Activated CD8-positive, alpha-beta T cell treated with anti-CD3 and anti-CD28 coated beads, Interleukin-2, amount 10 ng/mL, durations not matched to agents 7 days and 5 days (primary cell): ENCODE measurements at places on chromosomes 1 and 21. TPM values are rescaled to one million over a fixed set of nuclear protein-coding genes. Genes with fewer than 3 reads are reported as not detected.

DNA sequence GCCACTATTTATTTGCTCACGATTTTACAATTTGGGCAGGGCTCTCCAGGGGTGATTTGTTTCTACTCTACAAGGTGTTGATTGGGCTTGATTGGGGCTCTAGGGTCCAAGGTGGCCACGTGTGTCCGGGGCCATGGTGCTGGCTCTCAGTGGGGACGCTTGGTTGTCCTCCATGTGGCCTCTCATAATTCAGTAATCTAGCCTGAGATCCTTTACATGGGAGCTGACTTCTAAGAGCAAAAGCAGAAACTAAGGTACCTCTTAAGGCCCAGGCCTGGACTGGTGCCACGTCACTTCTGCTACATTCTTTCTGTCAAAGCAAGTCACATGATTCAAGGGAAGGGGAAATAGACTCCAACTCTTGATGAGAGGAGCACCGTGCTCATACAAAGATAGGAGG lies 8.1 kb upstream of the PSRC1 start:
- no peak for DNase-seq

Gene FAM110D
- not detected for total RNA-seq

Gene SYNC
- total RNA-seq = not detected

GRCh38 chr1:150160964-150161621 lies 11.4 kb downstream of the PLEKHO1 start:
- DNase-seq = no peak

Gene AKR7A3
- 0.61 TPM for total RNA-seq

GRCh38 chr1:1073743-1074587 lies at the start of gene RNF223:
Gene RNF223 (minus strand): TSS chr1:1074306. CDS start chr1:1072566, 1,740 bp downstream.
- no peak for DNase-seq

Gene SRSF11
- total RNA-seq = 169 TPM

DNA sequence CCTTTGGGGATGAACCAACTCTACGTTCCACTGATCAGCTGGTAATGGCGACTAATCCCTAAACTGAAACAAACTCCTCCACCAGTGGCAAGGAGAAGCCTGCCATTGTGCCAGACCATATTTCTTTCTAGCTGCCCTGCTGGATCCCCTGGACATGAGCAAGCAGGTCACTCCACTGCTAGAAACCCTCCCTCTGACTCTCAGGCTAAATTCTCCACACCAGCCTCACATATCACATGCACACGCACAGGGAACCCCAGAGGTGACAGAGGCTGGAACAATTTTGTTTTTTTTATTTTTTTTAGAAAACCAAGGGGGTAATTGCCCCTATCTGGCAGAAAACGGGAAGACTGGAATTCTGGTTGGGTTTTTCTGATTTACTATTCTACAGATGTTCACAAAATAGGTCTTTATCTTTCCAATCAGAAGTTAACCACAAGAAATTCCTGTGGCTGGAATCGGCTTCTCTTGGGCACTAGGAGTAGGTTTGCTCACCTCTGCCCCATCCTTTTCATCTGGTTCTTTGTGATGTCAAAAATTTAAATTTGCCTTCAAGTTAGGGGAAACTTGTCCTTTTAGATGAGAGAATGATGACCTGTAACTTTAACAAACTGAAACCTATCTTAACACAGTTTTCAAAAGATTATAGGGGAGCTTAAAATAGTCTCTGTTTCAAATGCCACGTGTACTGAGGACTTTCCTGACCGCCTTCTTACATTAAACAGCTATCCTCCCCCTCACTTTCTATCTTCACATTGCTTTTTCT lies 258.1 kb downstream of the SDCCAG8 start:
- DNase-seq = no peak

Gene GPR3
- 0.66 TPM for total RNA-seq

DNA sequence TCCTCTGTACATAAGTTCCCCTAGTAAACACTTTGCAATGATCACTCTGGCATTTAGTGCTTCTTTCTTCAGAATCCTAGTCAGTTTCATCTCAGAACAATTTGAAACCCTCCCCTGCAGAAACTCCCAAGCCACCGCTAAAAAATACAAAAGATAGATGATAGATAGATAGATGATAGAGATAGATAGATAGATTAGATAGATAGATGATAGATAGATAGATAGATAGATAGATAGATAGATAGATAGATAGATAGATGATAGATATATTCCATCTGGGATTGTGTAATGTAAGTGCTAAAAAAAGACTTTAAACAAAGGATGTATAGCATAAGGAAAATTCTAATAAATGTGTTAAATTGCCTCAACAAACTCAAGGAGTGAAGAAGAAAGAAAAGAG lies 212.6 kb upstream of the POGK start:
- DNase-seq = no peak

Gene PM20D1
- 0.16 TPM for total RNA-seq

GRCh38 chr1:27003745-27004470 lies 8.7 kb downstream of the TENT5B start:
- no peak for DNase-seq

- peak; percentile 27 for DNase-seq
These were observed 133.9 kb upstream of the CD34 start for GRCh38 chr1:208044589-208045462.

Gene PADI3
- total RNA-seq = not detected

GRCh38 chr1:19535214-19535613 lies 49.9 kb upstream of the CAPZB start:
- no peak for DNase-seq

Gene AJAP1
- total RNA-seq = not detected

Gene SIPA1L2
- total RNA-seq = 0.66 TPM

DNA sequence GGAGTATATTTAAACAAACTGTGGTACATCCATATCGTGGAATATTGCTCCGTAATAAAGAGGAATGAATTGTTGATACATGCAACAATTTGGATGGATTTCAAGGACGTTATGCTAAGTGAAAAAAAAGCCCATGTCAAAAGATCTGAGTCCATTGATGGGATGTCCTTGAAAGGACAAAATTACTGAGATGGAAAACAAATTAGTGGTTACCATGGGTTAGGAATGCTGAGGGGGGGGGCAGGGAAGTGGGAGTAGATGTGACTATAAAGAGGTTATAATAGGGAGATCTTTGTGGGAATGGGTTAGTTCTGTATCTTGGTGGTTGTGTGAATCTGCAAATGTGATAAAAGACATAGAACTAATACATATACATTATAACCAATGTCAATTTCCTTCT lies 409.3 kb downstream of the SRGAP2C start:
- no peak for DNase-seq

Gene FOXJ3
- 41.5 TPM for total RNA-seq

DNA sequence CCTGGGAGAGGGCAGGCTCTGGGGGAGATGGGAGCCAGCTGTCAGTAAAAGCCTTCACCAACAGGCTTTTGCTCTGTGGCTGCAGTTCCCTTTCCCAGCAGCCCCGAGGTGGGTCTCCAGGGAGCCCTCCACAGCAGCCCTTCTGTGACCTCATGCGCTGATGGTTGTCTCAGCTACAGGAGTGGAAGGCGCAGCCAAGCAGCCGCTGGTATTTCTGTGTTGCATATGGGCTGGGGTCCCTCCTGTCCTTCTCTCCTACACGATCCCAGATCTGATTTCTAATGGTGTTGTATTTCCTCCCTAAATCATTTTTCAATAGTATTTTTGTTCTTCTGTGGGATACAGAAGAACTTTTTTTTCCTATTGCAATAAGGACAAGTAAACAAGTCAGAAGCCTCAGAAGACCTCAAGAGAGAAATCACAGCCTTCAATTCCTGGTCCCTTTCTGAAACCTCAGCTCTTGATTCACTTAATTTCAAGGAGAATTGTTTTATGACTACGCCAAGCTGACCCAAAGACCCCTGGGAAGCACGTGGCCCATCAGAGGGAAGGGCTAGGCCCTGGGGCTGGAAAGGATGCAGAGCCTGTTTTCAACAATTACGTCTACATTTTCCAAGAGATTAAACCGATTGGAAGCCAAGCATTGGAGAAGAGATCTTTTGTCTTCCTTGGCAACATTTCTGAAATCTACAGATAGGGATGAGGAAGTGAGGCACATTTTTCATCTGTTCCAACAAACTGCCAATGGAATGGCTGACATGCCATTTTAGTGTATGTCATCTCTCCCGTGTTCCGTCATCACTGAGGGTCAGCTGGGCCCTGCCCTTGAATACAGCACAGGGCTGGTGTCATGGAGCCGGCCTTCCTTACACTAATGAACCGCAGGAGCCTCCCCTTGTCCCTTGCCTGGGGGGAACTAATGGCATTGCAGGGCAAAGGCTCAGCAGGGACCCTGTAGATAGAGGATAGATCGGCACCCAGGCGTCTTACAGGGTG lies 42.0 kb upstream of the SCCPDH start:
- no peak for DNase-seq

DNA sequence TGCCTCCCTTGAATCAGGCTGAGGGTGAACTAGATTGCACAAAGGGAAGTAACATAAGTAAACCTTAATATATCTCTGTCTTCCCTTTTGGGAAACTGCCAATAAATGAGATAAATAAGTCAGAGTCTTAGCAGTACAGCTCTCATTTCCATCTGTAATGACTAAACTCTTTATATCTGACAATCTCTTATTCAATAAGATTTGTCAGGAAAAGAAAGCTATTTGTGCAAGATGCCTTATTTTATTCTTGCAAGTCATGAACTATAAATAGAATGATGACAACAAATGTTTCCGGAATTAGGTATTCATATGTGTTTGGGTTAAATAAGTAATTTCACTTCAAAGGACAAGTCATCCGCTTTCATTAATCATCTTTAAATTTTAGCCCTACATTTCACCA lies 229.2 kb downstream of the PTGER3 start:
- no peak for DNase-seq

Gene IQGAP3
- total RNA-seq = 28.6 TPM

Gene TGFB2
- total RNA-seq = not detected

DNA sequence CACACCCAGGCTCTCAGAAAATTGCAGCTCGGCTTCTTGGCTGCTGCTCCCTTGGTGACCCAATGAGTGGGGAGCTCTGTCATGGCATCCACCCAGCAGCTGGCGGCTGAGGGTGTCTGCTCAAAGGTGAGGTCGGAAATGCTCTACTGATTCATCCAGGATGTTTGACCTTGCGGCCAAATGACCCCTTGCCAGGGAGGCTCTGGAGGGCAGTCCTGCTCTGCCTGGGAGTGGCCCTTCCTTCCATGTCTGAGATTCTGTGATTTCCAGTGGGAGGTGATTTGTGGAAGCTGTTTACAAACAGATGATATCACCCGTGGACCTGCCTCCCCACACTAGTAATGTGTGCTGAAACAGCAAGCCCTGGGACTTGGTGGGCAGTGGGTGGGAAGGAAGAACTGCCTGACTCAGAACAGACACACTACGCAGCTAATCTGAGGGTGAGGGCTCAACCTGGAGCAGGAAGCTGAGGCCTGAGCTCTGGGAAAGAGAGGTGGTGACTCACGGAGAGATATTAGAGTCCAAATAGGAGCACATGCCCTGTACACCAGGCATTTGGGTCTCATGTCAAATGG lies 3.0 kb downstream of the CRCT1 start:
- no peak for DNase-seq

GRCh38 chr1:210237479-210237878 lies 4.9 kb downstream of the SERTAD4 start:
- DNase-seq = no peak
